ENCODE measurements at places on chromosomes 3 and 15.
A peak's percentile ranks its signal among the peaks of the same experiment; 100 is the strongest.

DNA sequence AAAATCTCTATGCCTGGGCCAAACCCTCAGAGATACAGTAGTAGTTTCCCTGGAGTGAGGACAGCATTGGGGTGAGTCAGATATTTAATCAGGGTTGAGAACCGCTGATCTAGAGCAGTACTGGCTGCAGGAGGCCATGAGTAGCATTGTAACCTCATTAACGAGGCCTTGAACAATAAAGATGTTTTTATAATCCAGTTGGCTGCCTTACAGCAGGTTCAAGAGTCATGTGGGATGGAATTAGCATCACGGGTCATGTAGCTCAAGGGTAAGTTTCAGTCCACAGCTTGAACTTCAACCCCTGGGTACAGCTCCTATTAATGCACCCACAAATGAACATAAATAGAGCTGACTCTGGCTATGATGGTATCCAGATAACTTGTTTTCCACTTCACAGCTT, 5.1 kb downstream of the HPS3 start:
- H3K4me3 ChIP-seq: no peak overlapping the region
- H3K27me3 ChIP-seq: no peaks in the 10 kb centered on the region
- peaks cover 11% of the 10 kb centered on the region for H3K36me3 ChIP-seq
- no peak for DNase-seq

DNA sequence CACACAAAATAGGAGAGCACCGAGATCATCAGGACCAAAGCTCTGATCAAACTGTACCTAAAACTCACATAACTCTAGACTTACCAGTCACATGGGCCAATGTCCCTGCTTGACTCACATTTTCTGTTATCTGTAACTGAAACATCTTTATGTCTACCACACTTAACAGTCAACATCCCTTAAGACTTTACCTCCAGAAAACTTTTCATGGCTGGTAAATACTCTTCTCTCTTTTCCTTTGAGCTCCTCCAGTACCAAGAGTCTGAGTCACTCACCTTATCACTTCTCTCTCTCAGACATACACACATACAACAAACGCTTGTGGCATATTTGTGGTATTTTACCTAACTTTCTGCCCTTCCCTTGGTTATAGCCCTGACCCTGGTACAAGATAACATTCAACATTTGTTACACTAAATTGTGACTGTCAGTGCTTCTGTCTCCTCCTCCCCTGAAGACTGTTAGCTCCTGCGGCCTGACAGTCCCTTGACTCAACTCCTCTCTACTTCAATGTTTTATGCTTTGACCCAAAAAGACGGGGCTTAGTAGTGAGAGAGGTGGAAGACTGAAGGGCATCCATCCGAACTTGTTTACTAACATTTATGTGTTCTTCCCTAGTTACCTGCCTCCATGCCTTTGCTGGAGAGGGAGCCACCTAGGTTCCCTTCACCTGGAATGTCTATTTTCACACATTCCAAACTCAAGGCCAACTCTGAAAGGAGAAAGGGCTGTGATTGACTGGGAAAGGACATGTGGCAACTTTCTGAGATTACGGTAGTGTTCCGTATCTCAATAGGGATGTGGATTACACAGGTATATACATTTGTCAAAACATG, 3.7 kb upstream of the EFHB start:
- DNase-seq: no peak
- H3K27ac ChIP-seq: no peak overlapping the region
- H3K4me1 ChIP-seq: peaks cover 9% of the 10 kb centered on the region

- H3K4me1 ChIP-seq: peaks cover 22% of the 10 kb centered on the region
- no peaks in the 10 kb centered on the region for H3K27me3 ChIP-seq
- no peak overlapping the region for H3K4me3 ChIP-seq
- peaks cover 26% of the 10 kb centered on the region for H3K36me3 ChIP-seq
- no peak overlapping the region for H3K27ac ChIP-seq
These were observed 234.2 kb upstream of the ST8SIA2 start for GRCh38 chr15:92159481-92159880.

DNA sequence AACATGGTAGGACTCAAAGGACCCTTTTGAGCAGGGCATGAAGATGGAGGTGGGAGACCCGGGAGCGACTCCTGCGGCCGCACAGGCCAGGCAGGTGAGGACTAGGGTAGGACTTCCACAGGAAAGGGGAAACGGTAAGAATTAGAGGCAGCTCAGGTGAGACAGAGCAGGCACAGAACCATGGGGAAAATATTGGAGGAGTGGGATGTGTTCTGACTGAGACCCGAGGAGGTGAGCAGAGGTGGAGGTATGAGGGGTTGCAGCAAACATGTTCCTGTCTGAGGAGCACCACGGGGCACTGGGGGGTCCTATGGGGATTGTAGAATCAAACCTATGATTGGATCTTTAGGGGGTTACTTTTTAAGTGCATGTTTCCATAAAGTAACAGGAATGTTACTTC, 1.4 kb upstream of the ISG20 start:
- peaks cover 82% of the 10 kb centered on the region for H3K4me1 ChIP-seq
- H3K4me3 ChIP-seq: peak overlapping the region; percentile 74
- DNase-seq: no peak
- H3K27ac ChIP-seq: peak overlapping the region; percentile 91
